ENCODE measurements at places on chromosomes 12 and 14.

DNA sequence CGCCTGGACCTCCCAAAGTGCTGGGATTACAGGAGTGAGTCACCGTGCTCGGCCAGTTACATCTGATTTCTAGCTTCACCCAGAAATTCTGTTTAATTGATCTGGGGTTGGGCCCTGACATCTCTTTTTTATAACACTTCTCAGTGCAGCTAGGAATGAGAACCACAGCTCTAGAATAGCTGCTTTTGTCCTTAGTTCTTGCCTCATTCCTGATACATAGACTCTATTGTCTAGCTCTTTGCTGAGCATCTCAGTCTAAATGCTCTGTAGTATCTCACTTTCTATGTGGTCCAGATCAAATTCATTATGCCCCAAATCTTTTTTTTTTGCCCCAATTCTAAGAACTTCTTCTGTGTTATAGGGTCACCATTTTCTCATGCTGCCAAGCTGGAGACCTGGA is 29.9 kb upstream of the FUT8 start:
- no peak for DNase-seq

- no peak for DNase-seq
Measured at GRCh38 chr12:95837240-95838038, 21.3 kb upstream of the SNRPF start.

DNA sequence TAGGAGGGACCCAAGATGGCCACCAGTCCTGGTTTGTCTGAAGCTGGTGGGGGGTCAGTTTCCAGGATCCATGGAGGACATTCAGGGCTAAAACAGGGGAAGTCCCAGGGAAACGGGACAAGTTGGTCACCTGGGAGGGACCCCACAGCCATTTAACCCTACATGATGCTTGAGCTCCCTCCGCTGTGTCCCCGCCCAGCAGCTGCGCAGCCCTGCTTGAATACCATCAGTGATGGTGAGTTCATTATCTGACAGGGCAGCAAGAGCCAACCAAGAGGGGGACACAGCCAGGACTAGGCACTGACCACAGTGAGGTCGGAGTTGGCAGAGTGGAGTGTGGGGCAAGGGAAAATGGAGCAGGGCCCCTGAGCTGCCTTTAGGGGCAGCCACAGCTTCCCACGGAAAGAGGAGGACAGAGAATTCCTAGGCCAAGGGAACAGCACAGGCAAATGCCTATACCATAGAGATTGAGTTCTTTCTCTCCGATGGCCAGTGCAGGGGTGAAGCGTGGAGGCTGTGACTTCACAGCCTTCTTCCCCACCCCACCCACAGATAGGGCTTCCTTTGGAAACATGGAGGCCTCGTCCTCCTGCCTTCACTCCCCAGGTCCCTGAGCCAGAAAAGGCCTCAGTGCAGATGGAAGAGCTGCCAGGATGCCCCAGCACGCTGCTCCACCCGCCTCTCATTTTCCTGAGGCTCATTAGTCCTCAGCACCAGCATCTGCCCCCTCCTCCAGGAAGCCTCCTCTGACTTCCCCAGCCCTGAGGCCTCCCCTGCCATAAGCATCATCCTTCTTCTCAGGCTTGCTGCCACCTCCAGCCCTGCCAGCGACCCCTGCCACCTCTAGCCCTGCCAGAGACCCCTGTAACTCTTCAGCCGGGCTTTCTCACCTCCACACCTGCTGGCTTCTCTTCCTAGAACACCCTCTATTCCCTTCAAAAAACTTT is 51.4 kb downstream of the CYP46A1 start:
- DNase-seq, result no peak

- DNase-seq, result no peak
Measured at GRCh38 chr12:68750506-68750905, 4.5 kb downstream of the SLC35E3 start.

- no peak for DNase-seq
Measured at GRCh38 chr12:118618695-118619094, 242.3 kb downstream of the SUDS3 start.

DNA sequence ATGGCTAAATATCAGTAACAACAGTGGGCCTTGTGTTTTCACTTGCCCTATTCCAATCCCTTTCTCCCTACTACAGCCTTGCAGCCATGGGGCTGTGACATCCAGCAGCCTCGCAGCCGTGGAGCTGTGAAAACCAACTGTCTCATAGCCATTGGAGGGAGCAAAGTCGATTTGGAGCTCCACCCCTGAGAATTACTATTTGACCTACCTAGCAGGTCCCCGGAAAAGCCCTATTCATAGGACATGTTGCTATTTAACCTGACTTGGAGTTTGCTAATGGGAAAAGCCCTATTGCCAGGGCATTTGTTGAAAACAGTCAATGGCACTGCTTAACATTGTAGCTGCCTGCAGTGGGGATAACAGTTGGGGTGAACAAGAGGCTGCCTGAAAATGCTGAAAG is 33.3 kb downstream of the ERG28 start:
- no peak for DNase-seq

DNA sequence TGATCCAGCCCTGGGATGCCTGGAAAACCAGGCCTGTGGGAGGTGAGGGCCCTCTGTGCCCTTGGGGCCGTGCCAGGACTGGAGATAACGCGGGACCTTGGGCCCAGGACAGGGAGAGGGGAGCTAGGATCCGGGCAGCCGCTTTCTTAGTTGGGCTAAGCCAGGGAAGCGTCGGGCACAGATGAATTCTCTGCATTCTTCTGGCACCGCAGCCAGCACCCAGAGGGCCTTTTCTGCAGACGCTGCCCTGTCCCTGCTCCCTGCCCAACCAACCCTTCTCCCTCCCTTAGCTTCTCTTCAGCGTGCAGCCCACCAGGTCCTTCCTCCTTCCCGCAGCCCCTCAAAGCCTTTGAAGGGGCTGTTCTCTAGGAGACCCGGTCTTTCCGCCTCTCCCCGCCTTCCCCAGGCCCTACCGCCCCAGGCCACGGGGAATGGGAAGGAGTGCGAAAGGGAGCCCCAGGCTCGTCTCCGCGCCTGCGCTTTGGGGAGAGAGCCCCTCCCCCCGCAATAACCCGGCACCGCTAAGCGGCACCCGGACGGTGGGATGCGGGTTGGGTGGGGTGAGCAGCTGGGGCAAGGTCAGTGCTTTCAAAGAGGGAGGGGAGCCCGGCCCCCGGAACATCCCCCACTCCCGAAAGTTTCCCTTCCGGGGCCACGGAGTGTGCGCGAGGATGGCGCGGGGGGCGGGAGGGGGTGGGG is 663 bp downstream of the NCKAP5L start:
- DNase-seq, result peak; percentile 77

GRCh38 chr14:24132976-24133375 is 2.5 kb downstream of the FITM1 start:
- no peak for DNase-seq

DNA sequence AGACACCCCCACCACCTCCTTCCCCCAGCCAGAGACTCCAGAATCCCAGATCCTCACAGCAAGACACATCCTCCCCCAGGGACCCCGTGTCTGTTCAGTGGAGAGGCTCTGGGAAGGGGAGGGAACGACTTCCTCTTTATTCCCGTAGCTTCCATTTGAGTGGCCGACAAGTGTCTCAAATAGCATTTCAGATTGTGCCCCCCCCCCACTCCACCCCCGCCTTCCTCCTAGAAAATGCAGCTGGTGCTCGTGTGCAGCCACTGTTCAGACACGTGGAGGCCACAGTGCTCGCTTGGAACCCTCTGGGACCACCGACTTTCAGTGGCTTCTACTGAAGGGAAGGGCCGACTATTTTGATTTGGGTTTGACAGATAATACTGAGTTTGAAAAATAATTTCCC is 14.3 kb downstream of the PPP2R5C start:
- no peak for DNase-seq

DNA sequence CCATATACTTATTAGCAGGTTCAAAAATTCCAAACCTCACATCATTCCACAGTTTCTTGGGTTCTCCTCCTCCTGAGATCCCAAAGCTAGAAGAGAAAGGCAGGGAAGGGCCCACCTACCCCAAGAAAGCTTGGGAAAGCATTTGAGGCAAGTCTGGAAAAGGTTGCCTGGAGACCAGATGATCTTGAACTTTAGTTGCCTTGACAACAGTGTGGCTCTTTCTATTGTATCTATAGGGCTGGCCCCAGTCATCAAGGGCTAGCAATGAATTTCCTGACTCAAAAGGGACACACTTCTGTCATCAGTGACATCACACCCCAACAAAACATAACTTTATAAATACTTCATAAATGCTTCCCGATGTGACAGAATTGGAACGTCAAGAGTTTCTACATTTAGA is 40.0 kb downstream of the ZFYVE1 start:
- no peak for DNase-seq

Data from cardiac fibroblast (primary cell).